Coronary artery (tissue), 2 donors: ENCODE measurements at places on chromosomes 1 and 21.

DNA sequence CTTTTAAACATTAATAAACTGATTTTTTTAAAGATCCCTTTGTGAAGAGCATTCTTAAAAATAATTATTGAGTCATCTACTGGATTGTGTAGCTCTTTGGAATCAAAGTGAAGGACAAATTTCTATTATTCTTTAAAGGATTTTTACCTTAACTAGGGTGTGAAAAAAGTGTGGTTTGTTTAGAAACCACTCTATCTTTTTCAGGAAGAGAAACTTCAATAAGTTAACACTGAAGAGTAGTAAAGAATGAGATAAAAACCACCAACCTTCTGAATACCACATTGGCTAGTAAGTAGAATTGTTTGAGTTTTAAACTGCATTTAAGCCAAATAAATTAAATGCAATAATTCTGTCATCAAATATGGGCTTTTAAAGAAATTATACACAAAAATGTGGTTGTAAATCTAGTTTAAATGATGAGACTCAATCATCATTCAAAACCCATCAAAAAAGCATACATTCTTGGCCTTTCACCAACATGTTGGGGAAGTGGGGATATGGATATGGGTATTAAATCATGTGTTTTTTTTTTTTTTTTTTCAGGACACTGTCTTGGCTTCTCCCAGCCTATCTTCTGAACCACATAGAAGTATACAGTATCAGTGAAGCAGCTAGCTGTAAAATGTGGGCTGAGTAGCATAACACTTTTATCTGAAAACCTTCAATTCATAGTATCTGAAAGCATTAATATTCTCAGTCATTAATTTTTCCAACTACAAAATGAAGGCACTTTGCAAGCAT is 4.8 kb downstream of the S1PR1 start:
- no peak for DNase-seq

DNA sequence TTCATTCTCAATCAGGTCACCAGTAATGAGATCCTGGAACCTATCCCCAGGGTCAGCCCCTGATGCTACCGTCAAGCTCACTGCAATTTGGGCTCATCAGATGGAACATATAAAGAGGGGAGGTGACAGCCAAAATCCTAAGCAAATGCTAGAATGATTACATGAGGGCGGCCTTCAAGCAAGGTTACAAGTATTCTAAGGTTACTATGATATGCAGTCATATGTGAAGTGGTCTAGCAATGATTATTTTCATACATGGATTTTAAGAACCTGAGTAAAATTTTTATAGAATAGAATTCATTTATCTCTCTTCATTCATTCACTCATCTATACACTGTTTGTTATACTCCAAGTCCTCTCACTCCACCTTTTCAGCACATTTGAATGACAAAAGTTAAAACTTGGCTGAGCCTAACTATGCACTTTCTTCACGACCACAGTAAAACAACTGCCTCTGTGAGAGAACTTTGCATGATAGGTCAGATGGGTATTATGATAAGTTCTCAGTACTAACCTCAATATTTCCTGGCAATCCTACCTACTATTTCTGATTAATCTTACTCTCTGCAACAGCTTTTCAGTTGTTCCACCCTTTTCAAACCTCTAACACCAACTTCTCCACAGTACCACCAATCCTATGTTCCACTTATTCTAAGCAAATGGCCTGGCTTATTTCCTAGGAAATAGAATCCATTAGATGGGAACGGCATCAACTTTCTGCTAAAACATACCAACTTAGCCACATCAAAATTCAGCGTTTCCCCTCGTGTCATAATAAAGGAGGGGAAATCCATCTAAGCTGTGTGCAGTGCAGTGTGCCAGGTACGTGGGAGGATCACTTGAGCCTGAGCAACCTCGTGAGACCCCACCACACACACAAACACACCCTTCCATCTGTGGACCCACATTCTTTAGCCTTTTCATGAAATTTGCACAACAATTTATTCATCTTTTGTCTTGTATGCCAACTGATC is 32.0 kb downstream of the LHX9 start:
- no peak for DNase-seq

DNA sequence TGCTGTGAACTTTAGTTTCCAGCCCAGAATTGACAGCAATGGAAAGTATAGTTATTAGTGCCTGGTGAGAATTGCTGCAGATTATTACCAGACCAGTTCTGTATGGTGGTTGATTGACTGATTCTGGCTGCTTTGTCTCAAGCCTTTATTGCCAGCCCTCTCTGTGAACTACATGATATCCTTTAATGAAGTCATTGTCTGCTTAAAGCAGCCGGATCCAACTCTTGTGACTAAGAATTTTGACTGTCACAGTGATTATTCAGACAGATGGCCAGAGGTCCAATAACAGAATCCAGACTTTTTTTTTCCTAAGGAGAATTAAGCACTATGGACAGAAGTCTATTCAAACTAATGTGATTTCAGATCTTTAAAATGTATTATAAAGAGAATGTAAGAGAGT is 1548.6 kb upstream of the B3GALT2 start:
- DNase-seq, result no peak

GRCh38 chr1:90476994-90477393 is 240.1 kb downstream of the BARHL2 start:
- DNase-seq, result no peak

DNA sequence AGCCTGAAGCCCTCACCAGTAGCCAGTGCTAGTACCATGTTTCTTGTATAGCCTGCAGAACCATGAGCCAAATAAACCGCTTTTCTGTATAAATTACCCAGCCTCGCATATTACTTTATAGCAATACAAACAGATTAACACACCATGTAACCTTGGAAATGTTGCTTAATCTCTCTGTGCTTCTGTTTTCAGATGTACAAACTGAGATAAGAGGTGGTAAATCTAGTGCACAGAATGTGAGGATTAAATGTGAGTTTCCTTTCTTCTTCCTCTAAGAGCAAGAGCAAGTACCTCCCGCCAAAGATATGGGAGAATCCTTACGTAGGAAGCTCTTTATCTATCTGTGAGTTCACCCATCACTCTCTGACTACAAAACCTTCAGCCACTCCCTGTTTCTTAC is 128.4 kb downstream of the HIVEP3 start:
- no peak for DNase-seq

GRCh38 chr1:6942990-6943389 is 157.7 kb downstream of the CAMTA1 start:
- DNase-seq, result no peak

DNA sequence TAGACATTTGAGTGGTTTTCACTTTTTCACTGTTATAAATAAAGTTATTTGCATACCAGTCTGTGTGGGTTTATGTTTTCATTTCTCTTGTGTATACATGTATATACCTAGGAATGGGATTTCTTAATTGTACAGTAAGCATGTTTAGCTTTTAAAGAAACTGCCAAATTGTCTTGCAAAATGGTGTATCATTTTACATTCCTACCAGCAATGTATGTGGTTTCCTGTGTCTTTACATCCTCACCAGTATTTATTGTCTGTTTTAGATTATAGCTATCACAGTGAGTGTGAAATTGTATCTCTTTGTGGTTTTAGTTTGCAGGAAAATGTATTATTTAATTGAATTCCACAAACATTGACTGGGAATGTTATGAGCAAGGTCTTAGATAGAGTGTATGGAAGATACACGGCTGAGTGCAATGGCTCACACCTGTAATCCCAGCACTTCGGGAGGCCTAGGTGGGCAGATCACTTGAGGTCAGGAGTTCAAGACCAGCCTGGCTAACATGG is 57.3 kb downstream of the MACF1 start:
- no peak for DNase-seq

DNA sequence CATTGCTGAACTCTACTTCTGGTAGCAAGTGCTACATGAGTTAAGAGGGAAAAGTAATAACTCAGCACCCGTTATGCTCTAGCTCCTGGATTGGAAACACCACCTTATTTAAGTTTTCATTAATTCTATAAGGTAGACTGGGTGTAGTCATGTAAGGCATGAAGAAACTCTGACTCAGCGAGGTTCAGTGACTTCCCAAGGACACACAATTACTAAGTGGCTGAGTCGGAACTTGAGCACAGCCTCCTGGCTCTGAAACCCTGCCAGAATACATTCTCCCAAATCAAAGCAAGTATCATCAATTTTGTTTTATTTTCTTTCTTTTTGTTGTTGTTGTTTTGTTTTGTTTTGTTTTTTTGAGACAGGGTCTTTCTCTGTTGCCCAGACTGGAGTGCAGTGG is 29.1 kb upstream of the SCCPDH start:
- no peak for DNase-seq

GRCh38 chr1:161164901-161165610 is 1.2 kb upstream of the PPOX start:
- DNase-seq, result peak; percentile 73

DNA sequence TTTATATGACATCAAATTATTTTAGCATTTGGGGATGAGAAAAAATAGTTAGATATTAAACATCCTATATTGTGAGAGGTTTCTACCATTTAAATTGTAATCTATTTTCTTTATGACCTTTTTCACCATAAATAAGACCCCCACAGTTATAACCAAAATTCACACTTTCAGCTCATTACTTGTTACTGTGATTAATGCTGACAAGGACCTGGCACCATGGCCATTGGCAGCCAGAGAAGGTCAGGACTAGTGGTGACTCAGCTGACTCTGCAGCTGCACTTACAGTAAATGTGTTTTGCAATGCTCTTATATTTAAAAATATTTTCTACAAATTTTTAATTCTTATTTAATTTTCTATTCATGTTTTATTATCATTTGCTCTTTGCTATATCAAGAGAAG is 133.3 kb upstream of the C1orf105 start:
- no peak for DNase-seq

- no peak for DNase-seq
Observed at GRCh38 chr1:44013949-44014348, 17.3 kb downstream of the SLC6A9 start.

- DNase-seq, result no peak
Observed at GRCh38 chr1:156319664-156320063, 18.4 kb downstream of the CCT3 start.

GRCh38 chr1:20229171-20229570 is 42.9 kb upstream of the PLA2G2C start:
- DNase-seq, result no peak

- DNase-seq, result no peak
Observed at GRCh38 chr1:145695821-145696629, 11.1 kb downstream of the PDZK1 start.

- DNase-seq, result no peak
Observed at GRCh38 chr1:202192770-202193613, 607 bp upstream of the LGR6 start.

GRCh38 chr1:173302890-173303829 is 96.0 kb upstream of the TNFSF4 start:
- no peak for DNase-seq

GRCh38 chr1:2431103-2431502 is 18.7 kb upstream of the PEX10 start:
- no peak for DNase-seq

DNA sequence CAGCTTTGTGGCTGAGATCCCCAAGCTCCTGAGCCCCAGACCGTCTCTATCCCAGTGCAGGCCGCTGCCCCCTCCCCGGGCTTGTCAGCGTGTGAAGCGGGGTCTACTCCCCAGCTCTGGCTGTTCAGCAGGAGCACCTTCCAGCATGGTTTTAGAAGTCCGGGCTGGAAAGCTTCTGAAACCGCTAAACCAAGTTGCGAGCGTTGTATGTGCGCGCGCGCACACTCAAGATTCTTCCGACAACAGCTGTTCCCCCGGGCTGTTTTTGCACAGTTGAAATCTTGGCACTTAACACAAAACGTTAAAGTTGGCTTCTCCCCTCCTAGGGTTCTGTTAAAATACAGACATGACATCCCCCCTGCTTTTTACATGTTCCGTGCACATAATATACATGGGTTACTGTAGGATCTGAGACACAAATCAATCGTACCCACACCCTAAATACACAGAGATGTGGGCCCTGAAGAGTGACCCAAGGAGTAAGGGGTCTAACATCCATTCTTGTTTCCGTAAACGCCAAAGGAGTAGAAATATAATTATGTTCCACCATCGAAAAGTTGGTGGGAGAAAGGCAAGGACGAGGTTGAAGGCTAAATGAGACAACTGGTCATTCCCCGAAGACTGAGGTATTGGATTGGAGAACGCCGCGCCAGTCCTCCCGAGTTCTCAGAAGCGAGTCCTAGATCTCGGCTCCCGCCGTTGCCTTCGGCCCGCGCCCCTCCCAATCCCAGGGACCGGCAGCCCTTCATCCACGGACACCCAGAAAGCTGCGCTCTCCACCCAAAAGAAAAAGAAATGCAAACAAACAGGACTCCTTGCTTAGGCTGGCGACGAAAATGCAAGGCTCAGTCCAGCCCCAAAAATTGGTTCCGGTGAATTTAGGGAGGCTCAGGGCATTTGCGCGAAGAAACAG is 1.3 kb downstream of the TBX15 start:
- no peak for DNase-seq

GRCh38 chr1:92363401-92363800 is 64.5 kb downstream of the RPAP2 start:
- no peak for DNase-seq

DNA sequence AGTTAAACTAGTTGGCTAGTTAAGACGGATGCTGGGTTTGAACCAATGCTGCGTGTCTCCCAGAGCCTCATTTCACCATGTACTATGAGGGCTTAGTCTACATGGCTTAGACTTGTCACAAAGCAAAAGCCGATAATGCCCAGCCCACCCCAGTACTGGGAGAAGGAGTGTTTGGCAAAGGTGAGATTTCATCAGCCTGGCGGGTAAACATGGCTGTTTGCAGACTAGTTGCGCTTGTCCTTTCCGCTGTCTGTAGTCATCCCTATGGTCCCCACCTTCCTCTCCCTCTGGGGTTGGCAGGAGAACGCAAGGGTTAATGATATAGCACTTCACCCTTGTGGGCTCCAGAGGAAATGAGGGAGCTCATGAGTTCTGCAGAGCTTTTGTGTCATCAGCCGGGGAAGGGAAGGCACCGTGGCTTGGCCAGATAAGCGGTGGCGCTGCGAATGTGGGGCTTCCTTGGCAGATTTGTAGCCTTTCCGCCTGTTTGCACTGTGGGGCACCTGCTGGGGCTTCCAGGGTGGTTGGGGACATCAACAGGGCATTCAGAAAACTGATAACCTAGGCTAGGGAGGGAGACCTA is 29.2 kb downstream of the SOX13 start:
- no peak for DNase-seq

- no peak for DNase-seq
Observed at GRCh38 chr1:182984138-182984537, 31.2 kb upstream of the SHCBP1L start.

GRCh38 chr1:33797849-33798248 is 66.0 kb upstream of the HMGB4 start:
- no peak for DNase-seq

DNA sequence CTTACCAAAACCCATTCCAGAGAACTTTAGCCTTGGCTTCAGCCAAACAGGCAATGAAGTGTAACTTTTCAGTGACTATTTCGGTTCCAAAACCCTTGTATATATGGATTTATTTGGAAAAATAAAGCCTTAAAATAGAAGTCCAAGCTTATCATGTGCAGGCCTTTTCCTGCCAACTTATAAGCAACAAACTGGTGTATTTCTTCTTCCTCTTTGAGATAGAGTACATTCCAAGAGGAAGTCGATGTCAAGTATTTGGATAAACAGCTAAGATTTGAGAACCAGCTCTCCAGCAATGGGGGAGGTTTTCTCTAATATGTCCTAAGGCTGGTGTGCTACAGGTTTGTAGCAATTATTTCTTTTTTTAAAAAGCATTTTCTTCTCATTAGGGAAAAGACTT is 407.8 kb downstream of the DUSP10 start:
- DNase-seq, result no peak

GRCh38 chr1:176068901-176069300 is 138.2 kb downstream of the COP1 start:
- DNase-seq, result no peak

GRCh38 chr1:30773722-30774358 is 16.3 kb upstream of the LAPTM5 start:
- no peak for DNase-seq

GRCh38 chr1:55673416-55673815 is 458.3 kb upstream of the USP24 start:
- no peak for DNase-seq

GRCh38 chr21:46035809-46036695 is 54.5 kb downstream of the COL6A1 start:
- DNase-seq, result peak; percentile 80
